Naive B cell (primary cell): ENCODE measurements at places on chromosomes 11 and 22. TPM values are rescaled to one million over a fixed set of nuclear protein-coding genes. Genes with fewer than 3 reads are reported as not detected.

GRCh38 chr11:63502252-63502820, 3.5 kb upstream of the LGALS12 start:
- H3K4me1 ChIP-seq: peaks cover 4% of the 10 kb centered on the region
- H3K4me3 ChIP-seq: no peak overlapping the region
- H3K27me3 ChIP-seq: peaks cover 39% of the 10 kb centered on the region
- H3K27ac ChIP-seq: no peak overlapping the region
- peaks cover 13% of the 10 kb centered on the region for H3K36me3 ChIP-seq

GRCh38 chr11:73525611-73526010, 72.3 kb downstream of the FAM168A start:
- no peak for DNase-seq
- H3K4me1 ChIP-seq: peaks cover 34% of the 10 kb centered on the region
- H3K4me3 ChIP-seq: no peak overlapping the region

DNA sequence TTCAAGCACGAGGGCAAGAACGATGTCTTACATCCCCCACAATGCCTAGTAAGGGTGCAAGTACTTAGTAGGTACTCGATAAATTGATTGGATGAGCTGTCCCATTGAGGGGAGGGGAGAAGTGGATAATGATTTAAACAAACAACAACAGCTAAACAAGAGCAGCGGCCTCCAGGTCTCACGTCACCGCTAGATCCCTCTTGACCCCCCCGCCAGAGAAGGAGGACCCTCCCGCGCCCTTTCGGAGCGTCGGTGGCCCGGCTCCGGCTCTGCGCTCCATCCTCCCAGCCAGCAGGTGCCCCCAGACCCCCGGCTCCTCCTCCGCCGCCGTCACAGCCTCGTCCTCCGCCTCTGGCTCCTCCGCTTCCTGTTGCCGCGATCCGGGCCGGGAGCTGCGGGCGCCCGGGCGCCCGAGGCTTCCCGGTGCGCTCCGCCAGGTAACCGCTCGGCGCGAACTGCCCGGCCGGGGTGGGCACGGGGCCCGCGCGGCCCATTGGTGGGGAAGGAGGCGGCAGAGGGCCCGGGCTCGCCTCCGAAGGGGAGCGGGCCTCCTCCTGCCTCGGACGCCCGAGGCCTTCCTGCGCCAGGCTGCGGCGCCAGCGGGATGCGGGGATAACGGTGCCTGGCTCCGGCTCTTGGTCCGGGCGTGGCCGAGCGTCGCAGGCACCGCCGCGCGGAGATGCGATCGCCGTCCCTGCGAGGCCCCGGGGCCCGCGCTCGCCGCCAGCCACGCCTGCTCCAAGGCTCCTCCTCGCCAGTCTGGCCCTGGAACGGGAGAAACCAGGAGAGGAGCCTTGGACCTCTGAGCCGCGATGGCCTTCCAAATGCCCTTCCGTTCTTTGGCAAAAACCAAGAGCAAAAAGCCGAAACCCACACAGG, at the start of gene TLCD5:
Gene TLCD5, plus strand, starts transcription at position 368 of the 879 bp plus-strand sequence. CDS start 2,143 bp downstream, outside the sequence.
- H3K27me3 ChIP-seq: peaks cover 79% of the 10 kb centered on the region
- H3K27ac ChIP-seq: no peak within 1 kb of the TSS
- no peaks in the 10 kb centered on the region for H3K36me3 ChIP-seq
- DNase-seq: no peak
- peaks cover 12% of the 10 kb centered on the region for H3K4me1 ChIP-seq

- DNase-seq: no peak
- H3K27me3 ChIP-seq: no peaks in the 10 kb centered on the region
- no peak overlapping the region for H3K27ac ChIP-seq
Observed at GRCh38 chr22:40232624-40233023, 54.9 kb downstream of the TNRC6B start.

DNA sequence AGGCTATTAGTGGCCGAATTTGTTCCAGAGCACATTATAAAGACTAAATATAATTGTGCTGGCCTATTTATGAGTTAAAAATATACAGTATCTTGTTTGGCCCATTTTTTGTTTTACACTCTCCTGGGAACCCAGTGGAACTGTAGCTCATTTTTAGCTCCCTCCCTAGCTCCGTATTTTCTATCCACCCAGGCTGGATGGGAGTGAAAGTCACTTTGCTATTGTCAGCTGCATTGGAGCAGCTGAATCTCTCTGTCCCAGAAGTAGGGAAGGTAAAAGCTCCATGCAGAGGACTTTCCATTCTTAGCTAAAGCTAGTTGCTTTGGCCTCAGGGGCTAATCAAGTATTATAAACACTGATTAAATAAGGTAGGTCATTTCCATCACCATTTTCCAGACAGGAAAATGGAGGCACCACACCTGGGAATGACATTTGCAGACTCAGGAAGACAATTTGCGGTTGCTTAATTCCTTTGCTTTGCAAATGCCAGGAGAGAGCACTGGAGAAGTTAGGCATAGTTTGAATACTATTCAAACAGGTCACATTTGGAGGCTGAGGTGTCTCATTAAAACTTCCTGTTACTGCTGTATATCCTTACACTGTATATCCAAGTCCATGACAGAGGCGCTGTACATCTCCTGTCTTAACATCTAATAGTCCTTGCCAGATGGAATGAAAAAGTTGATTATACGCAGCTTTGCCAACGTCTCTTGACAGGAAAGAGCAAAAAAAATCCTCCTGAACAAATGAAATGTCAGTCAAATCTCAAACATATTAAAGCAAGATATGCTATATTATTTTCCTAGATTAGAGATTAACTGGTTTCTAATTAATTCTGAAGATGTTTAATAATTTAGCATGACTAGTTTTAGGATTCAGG, 338.1 kb upstream of the KIRREL3 start:
- H3K27me3 ChIP-seq: no peaks in the 10 kb centered on the region
- no peak for DNase-seq
- H3K4me3 ChIP-seq: no peak overlapping the region
- H3K36me3 ChIP-seq: no peaks in the 10 kb centered on the region
- H3K4me1 ChIP-seq: no peaks in the 10 kb centered on the region

Gene TECTA
- not detected for polyA plus RNA-seq

Gene BUD13
- polyA plus RNA-seq: 14.2 TPM

Gene SCARF2
- polyA plus RNA-seq: not detected

Gene PIWIL4
- polyA plus RNA-seq: not detected
